Left lung (tissue), 14 donors: ENCODE measurements at places on chromosomes 4 and X. TPM values are rescaled to one million over a fixed set of nuclear protein-coding genes. Genes with fewer than 3 reads are reported as not detected.
A peak's percentile ranks its signal among the peaks of the same experiment; 100 is the strongest.

Gene ATOH1
- polyA plus RNA-seq = not detected

Gene AFP
- polyA plus RNA-seq = 13.8 TPM

- DNase-seq = peak; percentile 83
Observed at GRCh38 chr4:153465615-153466080, 512 bp upstream of the TMEM131L start.

GRCh38 chr4:145781351-145781750, 101.4 kb downstream of the C4orf51 start:
- no peak for DNase-seq

Gene CDS1
- polyA plus RNA-seq = 21.0 TPM

- DNase-seq = no peak
Observed at GRCh38 chrX:18441780-18442367, 16.5 kb downstream of the CDKL5 start.

DNA sequence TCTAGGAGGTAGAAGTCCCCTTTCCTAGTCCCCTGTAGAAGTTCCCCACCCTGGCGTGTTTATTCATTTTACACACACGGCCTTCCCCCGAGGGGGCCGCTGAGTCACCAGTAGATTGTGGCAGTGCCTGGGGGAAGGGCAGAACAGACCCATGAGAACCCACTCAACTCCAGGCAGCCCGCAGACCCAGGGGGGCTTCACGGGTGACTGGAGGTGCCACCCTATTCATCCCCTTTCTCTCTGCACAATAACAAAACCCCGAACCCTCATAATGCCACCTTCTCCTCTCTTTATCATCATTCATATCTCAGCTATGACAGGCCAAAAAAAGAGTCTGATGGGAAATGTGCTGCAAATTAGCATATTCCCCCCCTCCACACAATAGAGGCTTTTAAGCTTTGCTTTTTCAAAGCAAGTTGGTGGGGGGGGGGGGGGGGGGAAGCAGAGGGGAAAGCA, 20.4 kb upstream of the GPM6B start:
- DNase-seq = no peak

DNA sequence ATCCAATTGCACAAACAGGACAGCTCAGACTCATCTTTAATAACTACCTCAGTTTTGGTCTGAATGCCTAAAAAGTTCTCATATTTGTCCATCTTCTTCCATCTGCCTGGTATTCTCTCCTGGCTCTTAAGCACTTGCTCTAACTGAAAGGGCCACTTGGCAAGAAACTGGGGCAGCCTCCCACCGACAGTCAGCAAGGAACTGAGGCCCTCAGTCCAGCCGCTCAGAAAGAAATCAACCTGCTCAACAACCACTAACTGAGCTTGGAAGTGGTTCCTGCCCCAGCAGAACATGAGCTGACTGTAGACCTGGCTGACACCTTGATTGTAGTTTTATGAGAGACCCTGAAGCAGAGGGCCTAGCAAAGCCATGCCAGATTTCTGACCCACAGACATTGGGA, 84.4 kb downstream of the PPEF2 start:
- no peak for DNase-seq

Gene SLC4A4
- 38.7 TPM for polyA plus RNA-seq

DNA sequence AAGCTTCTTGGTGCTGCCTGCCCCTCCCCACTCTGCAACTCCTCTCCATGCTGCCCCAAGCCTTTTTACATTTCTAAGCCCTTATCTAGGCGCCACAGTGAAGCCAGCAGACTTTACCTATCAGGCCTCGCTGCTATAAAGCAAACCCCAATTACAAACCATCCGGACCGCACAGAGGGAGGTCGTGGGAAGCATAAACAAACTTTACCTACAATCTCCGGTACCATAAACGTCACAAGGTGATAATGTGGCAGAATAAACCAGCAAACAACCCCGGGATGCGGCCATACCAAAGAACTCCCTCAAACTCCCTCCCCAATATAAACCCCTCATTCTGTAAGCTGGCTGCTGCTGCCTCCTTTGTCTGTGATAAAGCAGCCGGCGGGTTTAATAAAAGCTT, 54.0 kb upstream of the ZCCHC13 start:
- no peak for DNase-seq

Gene STAP1
- polyA plus RNA-seq = 0.17 TPM

DNA sequence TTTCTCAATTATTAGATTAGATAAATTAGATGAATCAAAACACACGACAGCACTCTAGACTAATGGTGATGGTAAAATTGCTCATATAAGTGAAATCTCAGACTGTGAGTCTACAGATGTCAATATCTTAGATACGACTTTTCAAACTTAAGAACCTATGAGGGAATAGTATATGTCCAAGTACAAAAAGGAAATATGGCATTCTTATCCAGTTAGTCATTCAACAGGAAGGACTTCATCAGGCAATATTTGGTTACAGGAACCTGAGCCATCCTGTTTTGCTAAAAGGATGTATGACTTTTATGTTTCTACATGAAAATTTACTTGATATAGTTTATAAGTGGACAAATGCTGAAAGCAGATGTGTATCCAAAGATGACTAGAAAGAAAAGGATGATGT, 107.0 kb downstream of the CT47B1 start:
- no peak for DNase-seq

DNA sequence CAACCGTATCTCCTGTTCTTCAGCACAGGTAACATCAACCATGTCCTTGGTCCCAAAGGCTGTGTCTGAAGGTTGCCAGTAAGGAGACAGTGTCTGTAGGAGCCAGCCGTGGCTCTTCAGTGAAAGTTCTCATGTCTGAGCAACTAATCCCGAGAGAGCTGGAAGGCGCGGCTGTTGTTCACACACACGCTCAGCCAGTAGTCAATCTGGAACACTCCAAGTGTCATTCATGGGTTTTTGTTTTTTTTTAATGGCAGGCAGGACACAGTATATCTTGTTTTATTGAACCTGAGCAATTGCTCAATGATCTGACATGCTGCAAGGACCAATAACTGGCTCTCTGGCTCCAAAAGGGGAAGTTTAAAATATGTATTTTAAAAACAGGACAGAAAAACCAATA, 48.4 kb upstream of the MAP3K15 start:
- no peak for DNase-seq

GRCh38 chr4:152500800-152501434, 35.0 kb downstream of the FBXW7 start:
- peak; percentile 88 for DNase-seq

DNA sequence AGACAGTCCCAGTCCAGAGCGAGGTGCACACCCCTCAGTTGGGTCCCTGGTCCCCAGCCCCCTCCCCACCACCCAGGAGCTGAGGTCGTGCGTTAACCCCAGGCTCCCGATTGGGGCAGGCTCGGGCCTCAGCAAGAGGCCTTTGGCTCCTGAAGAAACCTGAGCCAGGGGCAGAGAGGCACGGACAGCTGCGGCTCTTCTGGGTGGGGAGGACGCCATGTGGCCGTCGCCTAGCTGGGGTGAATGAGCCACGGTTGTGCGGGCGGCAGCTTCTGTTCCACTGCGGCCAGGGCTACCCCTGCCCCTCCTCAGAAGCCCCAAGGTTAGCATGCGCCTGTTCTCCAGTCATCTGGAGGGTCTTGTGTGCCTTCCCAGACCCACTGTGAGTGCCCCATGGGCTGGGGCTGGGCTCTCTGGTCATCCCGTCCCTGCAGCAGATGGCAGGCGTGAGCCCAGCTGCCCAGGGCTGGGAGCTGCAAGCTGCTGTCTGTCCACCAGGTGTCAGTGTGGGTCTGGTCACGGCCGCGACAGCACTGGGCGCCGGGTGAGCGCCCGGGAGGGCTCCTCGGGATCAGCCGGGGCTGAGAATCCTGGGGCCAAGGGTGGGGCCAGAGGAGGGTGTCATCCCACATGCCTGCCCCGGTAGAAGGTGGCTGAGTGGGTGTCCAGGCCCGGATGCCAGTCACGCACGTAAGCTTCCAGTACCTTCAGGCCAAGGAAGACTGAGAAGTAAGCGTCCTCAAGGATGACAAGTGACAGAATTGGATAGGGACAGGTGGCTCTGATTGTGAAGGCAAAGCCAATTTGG, 21.9 kb downstream of the ATP2B3 start:
- DNase-seq = peak; percentile 12

Gene UGT2B15
- 1.7 TPM for polyA plus RNA-seq

DNA sequence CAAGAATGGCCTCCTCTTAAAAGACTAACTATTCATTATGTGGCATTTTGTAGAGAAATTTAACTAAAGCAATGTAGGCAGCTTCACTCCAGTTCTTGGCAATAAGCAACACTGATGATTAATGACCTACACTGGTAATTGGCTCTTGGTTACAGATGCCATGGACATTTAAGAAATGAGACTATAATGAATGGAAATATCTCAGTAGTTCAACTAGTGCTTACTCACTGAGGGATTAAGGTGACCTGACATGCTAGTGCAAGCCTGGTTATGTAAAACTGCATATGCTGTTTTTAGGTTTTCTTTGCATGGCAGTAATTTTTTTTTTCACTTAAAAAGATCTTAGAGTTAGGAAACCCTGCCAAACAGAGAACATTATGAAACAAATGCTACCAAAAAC, 152.7 kb upstream of the AADAT start:
- DNase-seq = no peak

DNA sequence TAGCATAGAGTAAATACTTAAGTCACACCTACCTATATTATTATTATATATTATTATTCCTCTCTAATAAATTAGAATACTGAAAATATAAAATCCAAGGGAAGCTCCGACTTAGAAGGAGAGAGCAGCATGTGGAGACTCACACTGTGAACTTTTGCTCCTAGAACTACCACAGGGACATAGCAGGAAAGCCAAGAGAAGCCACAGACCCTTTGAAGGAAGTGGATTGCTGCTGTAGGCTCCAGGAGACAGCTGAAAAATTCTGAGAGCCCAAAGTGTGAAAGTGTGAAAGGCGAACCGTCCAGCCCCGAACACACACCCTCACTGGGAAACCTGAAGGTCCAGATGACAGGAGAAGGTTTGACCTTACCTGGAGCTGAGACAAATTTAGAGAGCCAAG, 177.0 kb downstream of the FAM13A start:
- no peak for DNase-seq

GRCh38 chr4:33161202-33161601, 2441.0 kb downstream of the PCDH7 start:
- no peak for DNase-seq

Gene WDR44
- polyA plus RNA-seq = 12.4 TPM

GRCh38 chr4:74148205-74148604, 9.7 kb upstream of the MTHFD2L start:
- DNase-seq = no peak

Gene IQCM
- not detected for polyA plus RNA-seq
